AG10803 (cell line): ENCODE measurements at places on chromosomes 16 and 17.

DNA sequence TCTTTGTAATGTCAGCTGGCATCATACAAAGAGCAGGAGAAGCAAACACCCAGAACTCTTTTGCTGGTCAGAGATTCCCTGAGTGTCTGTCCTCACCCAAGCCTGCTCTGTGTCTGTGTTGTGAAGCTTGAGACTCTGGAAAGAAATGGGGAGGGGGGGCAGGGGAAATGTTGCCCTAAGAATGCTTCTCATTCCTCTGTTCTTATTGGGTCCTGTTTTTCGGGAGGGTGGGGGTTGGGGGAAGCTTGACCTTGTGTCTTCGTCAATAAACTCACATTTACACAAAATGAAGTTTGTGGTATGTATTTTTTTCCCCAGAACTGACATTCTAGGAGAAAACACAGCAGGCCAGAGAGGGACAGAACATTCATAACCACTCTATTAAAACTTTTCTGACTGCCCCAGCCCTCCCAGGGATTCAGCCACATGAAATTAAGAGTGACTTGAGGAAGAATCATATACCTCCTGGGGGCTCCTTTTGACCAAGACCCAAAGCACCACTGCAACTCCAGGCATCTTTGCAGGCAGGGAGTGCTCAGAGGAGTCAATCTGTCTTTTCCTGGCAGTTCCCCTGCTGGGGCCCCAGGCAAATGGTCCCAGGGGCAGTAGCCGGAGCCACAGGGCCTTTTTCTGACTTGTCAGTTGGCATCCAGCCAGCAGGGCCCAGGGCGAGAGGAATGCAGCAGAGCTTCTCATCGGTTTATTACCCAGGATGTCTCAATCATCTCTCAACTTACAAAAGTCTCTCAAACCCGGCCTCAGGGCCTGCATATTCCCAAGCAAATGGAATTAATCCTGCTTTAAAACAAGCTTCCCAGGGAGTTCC, 5.1 kb upstream of the RASL10B start:
- peak; percentile 94 for DNase-seq

DNA sequence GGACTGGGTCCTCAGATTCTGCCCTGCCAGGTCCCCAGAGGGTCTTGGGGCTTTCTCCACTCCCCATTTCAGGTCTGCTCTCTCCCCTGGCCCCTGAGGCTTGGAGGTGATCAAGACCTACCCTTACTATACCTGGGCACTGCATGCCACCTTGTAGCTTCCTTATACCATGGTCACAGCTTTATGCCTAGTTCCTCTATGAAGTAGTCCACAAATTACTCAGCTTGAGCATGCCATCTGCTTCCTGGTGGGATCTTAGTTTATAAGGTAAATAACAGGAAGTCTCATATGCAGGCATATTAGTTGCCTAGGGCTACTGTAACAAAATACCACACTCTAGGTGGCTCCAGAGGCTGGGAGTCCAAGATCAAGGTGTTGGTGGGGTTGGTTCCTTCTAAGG, 11.0 kb upstream of the PMFBP1 start:
- DNase-seq = no peak

DNA sequence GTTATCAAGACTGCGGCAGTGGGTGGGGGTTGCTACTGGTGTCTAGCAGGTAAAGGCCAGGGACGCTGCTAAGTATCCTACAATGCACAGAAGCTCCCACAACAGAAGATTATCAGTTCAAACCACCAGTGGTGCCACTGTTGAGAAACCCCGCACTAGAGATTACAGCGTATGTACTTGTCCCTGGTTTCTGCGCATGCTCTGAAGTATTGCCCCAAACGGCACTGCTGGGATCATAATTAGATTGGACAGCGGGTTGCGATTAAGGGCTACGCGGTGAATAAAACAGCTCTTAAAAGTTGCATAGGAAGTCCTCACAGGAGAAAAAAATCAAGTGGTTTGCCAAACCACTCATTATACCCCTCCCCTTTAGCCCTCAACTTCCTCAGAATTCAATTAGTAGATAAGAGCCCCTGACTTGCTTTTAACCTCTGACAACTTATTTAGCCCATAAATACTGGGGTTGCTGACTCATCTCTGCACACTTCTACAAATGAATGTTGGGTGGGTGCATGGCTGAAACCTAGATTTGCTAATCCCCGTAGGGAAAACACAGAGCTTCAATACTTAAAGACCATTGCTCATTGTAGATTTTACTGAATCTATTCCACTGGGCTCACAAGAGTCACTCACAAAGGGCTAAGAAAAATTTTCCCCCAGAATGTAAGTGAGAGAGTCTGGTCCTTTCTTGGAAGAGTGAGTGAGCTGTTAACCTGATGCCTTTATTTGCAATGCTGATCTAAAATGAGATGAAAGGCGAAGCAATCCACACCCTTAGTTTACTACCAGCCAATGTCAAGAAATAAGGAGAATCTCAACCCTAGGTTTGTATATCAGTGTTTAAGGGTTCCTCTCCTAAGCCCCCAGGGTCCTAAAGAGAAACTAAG, 91.8 kb downstream of the RGS9 start:
- peak; percentile 39 for DNase-seq

DNA sequence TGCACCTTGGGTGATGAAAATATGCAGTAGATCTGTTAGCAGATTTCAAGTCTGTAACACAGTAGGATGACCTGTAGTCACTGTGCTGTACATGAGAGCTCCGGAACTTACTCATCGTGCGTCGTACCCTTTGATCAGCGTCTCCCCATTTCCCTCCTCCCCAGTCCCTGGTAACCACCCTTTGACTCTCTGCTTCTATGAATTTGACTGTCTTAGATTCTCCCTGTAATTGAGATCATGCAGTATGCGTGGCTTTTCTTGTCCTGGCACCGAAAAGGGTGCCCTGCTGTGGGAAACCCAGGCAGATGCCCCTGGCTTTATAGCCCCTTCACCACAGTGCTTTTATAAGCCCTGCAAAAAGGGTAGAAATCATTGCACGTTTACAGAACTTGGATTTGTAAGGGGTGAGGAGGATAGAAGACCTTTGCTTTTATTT, 20.5 kb downstream of the CLEC16A start:
- DNase-seq = no peak

DNA sequence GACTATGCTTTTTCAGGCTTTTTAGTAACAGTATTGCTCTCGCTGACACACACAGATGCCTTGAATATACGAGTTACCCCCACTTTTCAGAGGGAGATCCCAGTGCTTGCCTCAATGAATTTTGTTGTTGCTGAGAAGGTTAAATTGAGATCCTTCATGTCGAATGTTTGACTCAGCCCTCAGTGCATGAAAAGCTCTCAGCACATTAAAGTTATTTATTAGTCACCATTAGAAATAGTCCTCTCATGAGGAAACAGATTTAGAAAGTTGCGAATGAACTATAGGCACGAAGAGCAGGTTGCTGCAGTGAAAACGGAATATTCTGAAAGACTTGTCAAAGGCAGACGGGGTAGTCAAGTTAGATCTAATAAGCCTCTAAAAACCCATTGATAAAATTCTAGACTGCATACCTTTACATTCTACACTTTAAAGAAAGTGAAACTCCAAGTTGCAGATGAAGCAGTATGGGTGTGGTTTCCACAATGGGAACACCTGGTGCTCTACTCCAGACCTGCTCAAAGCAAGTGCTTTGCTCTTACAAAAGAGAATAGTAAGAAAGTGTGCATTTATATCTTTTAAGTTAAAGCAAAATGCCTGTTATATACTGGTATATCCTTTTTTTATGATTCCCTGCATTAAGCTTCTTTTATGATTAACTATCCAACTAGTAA, 238.1 kb downstream of the MAF start:
- DNase-seq = no peak

DNA sequence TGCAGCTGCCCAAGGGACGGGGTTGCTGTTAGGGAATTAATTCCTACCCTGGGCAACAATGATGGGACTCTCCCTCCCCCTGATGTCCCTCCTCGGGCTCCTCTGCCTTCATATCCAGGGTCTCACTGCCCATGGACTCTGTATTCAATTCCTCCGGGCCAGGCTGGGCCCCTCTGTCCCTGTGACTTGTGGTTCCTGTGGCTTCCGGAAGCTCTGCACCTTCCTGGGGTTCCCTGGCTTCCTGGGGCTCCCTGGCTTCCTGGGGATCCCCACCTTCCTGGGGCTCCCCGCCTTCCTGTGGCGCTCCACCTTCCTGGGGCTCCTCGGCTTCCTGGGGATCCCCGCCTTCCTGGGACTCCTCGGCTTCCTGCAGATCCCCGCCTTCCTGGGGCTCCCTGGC, 35.2 kb downstream of the SRL start:
- DNase-seq = no peak

GRCh38 chr16:75820672-75821071, 94.4 kb upstream of the CPHXL start:
- no peak for DNase-seq

DNA sequence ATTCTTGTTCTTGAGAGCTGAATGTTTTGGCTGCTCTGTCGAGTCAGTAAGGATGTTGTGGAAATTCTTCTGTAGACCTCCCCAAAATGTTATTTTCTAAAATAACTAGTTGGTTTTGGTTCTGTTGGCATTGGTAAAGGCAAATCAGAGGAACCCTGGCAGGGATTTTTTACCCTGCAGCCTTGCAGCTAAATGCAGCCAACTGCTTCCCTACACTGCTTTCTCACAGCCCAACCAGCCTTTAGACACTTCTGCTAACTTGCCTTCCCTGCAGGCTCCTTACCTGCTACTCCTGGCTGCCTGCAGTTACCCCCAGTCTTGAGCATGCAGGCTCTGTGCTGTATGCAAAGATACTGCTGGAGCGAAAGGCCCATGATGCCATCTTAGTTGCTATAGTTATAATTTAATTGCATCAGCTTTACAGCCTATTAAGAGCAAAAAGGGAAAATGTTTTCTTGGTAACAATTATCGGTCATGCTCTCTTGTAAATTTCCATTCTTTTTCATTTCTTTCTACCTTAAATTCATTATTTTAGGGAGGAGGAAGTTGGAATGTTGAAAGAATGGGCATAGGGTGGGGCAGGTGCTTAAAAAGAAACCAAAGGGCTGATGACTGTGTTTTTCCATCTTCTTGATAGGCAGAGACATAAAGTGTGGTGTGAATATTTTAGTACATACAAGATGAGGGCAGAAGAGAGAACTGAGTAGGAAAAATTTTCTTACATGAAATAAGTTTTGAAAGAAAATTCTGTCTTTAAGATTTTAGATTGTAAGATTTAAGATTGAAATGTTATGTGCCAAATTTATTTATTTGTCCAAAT, 20.0 kb downstream of the NUP93 start:
- no peak for DNase-seq

GRCh38 chr17:41483991-41484826, 3.3 kb upstream of the KRT35 start:
- DNase-seq = no peak

DNA sequence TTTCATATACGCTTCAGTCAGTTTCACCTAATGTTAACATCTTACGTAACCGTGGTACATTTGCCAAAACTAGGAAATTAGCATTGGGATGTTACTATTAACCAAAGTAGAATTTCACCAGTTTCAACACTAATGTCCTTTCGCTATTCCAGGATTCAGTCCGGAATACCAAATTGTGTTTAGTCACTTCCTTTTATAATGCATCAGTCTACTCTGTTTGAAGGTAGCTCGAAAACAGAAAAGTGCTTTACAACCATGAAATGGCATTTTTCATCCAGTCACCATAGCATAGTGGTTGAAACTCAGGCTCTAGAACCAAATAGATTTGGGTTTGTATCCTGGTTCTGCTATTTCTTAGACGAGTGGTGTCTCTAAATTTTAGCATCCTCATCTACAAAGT, 29.4 kb downstream of the AP2B1 start:
- no peak for DNase-seq

DNA sequence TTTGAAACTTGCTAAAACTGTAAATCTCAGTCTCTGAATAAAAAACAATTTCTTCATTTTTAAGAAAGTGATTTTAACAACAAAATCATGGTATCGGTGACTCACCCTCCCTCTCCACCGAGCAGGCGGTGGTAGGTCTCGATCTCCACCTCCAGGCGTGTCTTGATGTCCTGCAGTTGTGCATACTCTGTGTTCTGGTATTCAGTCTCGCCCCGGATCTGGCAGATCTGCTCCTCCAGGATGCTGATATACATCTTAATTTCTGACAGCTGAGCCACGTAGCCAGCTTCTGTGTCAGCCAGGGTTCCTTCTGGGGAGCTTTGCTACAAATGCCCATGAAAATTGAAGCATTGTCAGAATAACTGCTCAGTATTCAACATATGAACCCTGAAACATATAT, 15.4 kb upstream of the KRT24 start:
- DNase-seq = no peak

DNA sequence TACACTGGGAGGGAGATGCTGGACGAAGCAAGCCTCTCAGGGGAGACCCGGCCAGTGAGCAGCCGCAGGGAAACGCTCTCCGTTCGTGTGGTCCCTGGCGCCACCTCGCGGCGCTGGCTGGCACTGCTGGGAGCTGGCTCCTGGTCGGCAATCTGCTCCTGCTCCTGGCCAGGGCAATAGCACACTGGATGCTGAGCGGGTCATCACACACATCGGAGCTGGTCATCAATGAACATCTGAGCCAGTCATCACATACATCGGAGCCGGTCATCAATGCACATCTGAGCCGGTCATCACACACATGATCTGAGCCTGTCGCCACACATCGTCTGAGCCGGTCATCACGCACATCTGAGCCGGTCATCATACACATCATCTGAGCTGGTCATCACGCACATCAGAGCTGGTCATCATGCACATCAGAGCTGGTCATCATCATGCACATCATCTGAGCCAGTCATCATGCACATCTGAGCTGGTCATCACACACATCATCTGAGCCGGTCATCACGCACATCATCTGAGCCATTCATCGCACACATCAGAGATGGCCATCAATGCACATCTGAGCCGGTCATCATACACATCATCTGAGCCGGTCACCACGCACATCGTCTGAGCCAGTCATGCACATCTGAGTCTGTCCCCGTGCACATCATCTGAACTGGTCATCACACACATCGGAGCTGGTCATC, 217.3 kb downstream of the RBFOX3 start:
- peak; percentile 45 for DNase-seq

DNA sequence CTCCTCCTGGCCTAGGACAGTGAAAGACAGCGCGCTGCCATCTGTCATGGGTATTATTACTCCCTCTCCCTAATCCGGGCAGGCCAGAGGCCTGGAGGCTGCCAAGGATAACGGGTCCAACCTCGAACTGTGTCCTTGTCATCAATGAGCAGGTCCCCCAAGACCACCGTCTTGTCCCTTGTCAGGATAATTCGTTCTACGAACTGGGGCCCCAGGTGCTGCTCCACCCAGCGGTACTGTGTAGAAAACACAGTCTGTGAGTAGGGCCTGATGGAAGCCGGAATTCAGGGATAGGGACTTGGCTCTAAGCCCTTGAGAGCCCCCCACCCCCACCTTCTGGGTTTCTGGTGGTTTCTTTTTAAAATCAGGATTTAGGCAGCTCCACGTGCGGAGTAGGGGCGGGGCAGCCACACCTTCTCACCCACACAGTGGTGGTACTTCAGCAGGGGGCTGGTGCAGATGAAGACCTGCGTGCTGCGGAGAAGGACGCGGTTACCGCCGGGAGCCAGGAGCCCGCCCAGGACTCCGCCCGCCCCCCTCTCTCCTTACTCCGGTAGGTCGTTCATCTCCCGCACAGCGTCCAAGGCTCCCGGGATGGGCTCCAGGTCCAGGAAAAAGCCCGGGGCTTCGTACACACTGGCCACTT, 787 bp downstream of the NT5C start:
- peak; percentile 50 for DNase-seq

GRCh38 chr17:79933863-79934652, 94.8 kb upstream of the CBX4 start:
- DNase-seq = no peak

GRCh38 chr17:9544221-9544620, 31.4 kb downstream of the STX8 start:
- no peak for DNase-seq
